Activated CD4-positive, alpha-beta T cell treated with anti-CD3 and anti-CD28 coated beads for 4 hours (primary cell): ENCODE measurements at places on chromosomes 16 and 17.

DNA sequence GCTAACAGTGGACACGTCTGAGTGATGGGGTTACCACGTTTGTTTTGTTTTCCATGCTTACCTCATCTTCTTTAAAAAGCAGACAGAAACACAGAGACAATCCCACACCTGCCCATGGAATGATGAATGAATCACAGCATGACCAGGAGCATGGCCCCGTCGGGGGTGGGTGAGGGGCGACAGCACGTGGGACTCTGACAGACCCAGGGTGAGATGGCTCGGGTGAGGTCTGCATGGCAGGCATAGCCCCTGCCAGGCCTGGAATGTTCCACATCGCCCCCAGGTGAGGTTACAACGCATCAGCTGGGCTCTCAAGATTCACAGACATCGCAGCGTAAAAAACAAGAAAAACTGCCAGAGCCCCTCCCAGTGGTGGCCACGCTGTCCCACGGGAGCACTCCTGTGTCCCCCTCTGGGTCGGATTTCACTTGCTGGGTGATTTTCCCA, 18.1 kb downstream of the SLC7A5 start:
- no peak for DNase-seq

DNA sequence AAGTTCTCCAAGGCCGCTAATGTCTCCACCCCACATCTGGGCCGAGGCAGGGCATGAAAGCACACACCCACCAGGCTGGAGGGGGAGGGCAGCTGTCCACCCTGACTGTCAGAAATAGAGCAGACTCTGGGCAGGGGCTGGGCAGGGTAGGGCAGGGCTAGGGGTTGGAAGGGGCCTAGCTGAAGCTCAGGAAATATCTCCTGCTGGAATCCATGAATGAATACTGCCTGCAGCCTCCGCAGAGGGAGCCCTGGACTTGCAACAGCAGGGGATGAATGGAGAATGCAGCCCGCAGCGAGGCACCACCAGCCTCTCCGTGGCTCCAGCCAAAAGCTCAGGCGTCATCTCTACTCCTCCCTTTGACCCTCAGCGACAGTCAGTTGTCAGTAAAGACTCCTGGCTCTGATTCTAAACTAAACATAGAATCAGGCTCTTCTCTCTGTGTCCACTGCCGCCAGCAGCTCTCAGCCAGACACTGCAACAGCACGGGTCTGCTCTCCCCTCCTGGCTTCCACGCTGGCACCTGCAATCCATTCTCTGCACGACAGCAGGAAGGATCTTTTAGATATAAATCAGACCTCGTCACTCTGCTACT, 23.9 kb upstream of the NGFR start:
- DNase-seq: no peak

DNA sequence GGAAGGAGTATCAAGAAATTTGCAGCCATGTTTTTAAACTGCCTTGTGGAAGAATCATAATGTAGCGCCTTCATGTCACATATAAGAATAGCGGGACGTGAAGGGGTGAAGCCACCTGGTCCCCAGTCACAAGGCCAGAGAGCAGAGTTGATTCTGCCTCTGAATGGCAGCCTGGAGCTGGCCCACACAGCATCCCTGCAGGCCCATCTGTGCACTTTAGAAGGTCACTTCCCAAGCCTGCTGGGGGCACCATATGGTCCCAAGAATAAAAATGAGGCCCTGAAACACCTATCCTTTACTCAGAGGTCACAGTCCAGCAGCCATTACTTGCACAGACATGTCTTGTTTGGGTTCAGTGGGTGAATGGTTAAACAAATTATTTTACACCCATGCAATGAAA, 15.0 kb downstream of the CD300E start:
- DNase-seq: no peak

- no peak for DNase-seq
These were observed 10.6 kb downstream of the ATPAF2 start for GRCh38 chr17:18028114-18028951.

DNA sequence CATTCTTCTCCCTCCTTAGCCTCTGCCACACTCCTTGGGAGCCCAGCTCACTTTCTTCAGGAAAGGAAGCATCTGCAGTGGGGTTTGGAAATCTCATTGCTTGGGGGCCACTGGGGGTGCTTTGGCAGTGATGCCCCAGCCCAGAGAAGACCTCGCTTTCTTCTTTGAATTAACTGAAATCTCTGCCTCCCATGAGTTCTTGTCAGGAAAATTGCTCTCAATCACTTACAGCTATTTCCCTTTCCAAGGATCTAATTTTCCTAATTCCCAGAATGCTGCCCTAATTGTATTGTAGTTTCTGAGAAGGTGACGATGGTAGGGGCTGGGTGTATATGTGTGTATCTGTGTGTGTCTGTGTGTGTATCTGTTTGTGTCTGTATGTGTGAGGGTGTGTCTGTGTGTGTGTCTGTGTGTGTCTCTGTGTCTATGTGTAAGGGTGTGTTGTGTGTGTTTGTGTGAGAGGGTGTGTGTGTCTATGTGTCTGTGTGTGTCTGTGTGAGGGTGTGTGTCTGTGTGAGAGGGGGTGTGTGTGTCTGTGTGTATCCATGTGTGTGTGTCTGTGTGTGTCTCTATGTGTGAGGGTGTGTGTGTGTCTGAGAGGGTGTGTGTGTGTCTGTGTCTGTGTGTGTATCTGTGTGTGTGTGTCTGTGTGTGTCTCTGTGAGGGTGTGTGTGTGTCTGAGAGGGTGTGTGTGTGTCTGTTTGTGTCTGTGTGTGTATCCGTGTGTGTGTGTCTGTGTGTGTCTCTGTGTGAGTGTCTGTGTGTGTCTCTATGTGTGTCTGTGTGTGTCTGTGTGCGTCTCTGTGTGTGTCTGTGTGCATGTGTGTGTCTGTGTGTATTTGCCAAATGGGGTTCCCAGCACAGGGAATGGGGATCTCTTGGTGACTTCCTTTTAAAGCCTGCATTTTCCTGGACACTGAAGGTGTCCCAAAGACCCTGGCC, 83.5 kb upstream of the DNAJA2 start:
- no peak for DNase-seq

- DNase-seq: no peak
These were observed 2100.7 kb downstream of the TP53TG3F start for GRCh38 chr16:35559911-35560636.

DNA sequence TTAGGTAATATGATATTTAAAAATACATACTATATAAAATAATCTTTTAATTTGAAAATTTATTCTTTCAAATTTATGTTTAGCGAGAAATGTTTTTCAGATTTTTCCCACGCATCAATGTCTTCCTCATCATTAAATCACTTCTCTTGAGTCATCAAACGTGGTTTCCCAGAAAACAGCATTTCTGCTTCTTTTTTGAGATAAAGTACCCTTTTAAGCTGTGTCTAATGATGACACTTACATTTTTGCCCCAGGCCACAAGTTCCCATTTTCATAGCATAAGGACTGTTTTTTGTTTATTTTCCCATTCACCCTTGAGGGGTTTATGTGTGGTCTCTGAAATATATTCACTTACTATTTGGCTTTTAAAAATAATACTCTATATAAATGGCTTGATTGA, 139.0 kb upstream of the HS3ST3A1 start:
- DNase-seq: no peak

- no peak for DNase-seq
These were observed 169.6 kb downstream of the SEC14L1 start for GRCh38 chr17:77310336-77310735.
